ENCODE measurements at places on chromosomes 3 and 15.

GRCh38 chr3:32460031-32460749 is 42.5 kb downstream of the CMTM6 start:
- no peak for DNase-seq

DNA sequence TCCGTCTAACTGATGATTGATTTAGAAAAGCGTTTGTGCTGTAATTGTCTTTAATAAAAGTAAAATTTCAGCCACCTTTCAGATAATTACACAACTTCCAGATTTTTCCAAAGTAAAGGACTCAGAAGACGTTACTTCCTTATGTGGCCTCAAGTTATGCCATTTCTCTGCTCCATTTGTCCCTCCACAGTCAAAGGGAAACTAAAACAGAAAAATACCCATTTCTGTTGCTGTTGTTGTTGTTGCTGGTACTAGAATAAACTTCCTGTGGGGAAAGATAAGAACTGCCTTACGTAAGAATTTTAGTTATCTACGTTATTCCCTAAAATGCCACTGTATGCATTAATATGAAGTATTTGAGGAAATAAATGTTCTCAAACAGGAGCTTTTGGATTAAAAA is 153.9 kb downstream of the P3H2 start:
- no peak for DNase-seq

GRCh38 chr3:129596194-129597086 is 10.0 kb downstream of the PLXND1 start:
- peak; percentile 99 for DNase-seq

DNA sequence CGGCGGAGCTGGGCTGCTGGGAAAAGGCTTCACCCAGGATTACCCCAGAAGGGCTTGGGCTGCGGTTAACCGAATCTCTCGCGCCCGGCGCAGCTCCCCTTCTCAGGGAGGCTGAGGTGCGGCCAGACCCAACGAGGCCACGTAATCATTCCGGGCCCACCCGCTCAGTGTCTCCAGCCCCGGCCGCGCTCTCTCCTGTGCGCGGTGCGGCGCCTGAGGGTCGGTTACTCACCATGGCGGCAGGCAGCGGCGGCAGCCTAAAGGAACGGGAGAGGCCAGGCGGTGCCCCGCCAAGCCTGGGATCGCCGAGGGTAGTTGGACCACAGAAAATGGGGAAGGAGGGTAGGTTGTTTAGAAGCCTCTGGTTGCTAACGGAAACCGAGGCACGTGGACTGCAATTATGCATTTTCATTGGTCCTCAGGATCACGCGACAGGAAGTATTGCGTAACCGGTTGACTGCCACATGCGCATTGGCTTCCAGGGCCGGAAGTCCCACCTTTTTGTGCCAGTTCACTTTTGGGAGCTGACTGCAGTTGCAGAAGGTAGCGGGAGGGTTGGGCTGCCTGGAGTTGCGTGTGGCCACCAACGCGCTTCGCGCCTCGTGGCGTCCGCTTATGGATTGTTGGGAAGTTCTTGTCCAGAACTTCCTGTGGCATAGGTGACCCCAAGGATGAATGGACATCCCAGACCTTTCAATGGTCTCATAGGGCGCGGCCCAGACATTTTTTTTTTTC is at the start of gene LZTFL1:
Gene LZTFL1, minus strand, starts transcription at position 363 of the 735 bp plus-strand sequence. Its CDS starts 128 bp downstream, at position 235.
- DNase-seq: peak; percentile 97

DNA sequence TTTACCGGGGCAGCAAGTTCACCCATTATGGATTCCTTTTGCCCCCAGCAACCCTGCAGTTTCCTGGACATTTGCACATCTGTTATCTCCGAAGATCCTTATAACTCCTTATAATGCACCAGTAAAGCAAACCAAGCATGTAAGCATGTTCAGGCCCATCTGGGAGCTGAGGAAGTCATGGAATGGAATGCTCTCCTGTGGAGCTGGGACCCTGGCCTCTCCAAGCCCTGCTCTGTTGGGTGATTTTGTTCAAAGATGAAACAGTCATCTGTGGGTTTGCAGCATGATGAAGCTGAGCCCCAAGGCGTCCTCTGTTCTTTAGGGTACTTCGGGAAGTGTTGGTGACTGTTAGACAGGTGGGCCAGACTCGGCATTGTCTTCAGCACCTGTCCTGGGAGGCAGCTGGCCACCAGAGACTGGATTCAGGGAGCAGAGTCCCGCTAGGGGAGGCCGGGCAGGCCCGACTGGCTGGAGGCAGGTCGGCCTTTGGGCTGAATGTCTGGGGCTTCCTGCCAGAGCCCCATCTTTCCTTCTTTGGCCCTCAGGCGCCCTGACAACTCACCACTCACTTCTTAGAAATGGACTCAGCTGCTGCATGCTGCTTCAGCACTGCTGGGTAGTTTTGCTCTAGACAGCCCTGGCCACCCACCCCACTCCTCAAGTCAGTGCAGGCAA is 3.9 kb downstream of the DNAH1 start:
- no peak for DNase-seq

DNA sequence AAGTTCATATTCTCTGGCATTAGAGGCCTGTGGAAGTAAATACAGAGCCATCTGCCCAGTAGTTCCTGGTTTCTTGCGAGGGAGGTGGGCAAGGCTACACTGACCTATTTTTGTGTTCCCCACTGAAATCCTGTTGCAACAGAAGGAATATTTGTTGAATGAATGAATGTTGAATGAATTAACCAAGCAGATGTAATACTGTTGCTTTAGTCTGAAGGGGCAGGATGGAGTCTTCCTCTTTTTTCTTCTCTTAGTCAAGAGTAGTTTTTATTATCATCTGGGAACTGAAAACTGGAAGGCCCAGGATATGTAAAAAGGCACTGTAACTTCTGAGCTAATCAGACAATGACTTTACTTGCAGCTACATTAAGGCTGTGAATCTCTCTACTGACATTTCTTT is 17.1 kb downstream of the BLOC1S6 start:
- DNase-seq: no peak

DNA sequence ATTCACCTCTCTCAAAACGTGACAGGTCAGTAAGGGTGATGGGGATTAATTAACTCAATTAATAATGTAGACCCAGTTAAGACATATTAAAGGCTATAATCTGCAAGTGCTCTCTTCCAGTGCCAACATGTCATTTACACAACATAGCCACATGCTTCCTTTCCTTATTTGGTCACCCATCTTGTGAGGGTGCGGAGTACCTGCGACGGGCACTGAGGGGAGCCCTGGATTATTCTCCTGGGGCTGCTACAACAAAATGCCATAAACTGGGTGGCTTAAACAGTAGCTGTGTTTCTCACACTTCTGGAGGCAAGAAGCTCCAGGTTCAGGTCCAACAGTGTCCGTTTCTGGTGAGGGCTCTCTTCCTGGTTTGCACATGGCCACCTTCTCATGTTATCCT is 157.4 kb upstream of the LRTM1 start:
- no peak for DNase-seq

GRCh38 chr3:15606434-15606891 is 4.9 kb downstream of the BTD start:
- DNase-seq: no peak

GRCh38 chr3:194757647-194758061 is 72.0 kb downstream of the FAM43A start:
- no peak for DNase-seq
